Central memory CD4-positive, alpha-beta T cell (primary cell): ENCODE measurements at places on chromosomes 2 and 18.

DNA sequence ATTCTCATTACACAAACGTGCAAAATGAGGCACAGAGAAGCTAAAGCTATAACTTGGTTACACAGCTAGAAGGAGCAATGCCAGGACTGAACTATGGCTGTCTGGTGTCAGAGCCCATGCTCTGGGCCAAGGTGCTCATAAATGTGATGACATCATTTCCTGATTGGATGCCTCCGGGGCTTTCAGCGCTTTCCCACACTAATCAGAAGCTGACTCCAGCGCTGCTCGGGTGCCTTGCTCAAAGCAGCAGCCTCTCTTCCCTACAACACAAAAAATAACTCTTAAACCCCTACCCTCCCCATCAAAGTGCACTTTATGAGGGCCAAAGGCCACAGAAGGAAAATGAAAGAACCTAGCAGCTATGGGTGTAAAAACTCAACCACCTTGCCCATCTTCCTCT, 90.7 kb downstream of the STK39 start:
- no peak for DNase-seq

DNA sequence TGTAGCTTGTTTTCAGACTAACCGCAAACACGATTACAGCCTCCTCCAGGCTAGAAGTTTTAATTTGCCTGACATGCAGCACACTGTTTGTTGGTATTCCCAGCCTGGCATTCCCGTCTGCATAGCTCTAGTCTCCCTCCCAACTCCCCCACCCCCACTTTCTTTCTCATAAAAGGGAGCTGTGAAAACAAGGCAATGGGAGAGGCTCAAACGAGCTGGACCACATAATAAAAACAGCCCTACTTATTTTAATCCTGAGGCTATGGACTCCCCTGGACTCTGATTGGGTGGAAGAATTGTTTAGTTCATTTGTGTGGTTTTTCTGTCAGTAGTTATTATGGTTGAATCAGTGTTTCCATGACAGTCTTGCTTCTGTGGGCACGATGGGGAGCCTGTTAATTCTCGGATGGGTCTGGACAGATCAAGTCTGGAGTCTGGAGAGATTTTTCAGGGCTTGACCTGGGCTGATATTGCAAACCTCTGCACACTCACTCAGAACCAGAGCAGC, 1.2 kb downstream of the STON1 start:
- no peak for DNase-seq

- no peak for DNase-seq
Observed at GRCh38 chr2:197626965-197627625, 48.3 kb downstream of the RFTN2 start.

DNA sequence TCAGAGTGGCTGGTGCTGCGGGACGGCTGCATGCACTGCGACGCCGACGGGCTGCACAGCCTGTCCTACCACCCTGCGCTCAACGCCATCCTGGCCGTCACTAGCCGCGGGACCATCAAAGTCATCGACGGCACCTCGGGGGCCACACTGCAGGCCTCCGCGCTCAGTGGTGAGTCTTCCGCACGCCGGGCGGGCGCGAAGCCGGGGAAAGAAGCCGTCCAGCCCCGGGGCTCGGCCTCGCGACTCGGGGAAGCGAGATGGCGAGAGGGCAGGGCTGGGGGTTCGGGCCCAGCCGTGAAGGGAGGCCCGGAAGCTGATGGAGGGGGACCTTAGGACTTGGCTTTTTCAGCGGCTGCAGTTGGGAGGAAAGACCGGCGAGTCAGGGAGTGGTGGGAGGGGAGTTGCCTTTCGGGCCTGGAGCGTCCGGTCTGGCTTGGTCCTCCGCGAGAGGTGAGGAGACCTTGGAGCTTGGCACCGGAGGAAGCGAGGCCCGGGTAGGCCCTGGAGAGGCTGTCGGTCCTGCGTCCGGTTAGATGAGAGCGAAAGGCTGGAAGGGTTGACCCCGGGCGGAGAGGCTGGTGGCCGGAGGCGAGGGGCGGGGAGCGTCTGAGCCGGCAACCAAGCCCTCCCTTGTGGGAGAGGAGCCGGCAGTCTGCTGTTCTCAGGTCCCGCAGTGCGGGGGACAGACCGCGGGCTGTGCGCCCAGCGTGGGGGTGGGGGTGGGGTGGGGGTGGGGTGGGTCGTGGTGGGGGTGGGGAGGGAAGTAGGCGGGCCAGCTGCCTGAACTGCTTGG, 691 bp downstream of the BIRC6 start:
- DNase-seq = no peak

GRCh38 chr2:199484927-199485326, 27.2 kb upstream of the SATB2 start:
- no peak for DNase-seq

DNA sequence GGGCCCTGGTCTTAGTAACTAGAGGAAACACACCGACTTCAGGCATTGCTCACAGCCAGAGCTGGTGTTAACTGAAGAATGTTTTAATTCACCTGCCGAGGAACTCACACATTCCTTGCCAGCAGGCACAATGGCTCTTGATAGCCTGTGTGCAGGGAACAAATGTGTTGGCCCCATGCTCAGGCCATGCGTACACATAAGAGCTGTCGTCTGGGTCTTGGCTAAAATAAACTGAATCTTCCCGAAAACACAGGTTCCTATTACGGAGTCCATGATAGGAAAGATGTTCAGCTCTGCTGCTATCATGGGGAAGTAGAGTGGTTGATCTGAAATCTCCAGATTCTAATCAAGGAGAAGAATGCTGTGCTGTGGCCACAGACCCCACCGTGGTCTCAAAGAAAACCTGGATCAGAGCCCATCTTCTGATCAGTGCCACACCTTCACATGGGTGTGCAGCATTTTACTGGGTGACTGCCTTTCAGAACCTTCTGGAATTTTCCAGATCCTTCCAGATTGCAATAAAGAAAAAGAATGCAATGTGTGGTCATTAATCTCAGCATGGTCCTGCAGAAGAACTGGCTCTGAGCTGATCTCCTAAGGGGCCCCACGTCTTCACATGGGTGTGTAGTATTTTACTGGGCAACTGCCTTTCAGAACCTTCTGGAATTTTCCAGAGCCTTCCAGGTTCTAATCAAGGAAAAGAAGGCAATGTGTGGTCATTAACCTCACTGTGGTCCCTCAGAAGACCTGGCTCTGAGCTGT, 17.2 kb downstream of the MBP start:
- DNase-seq = no peak

DNA sequence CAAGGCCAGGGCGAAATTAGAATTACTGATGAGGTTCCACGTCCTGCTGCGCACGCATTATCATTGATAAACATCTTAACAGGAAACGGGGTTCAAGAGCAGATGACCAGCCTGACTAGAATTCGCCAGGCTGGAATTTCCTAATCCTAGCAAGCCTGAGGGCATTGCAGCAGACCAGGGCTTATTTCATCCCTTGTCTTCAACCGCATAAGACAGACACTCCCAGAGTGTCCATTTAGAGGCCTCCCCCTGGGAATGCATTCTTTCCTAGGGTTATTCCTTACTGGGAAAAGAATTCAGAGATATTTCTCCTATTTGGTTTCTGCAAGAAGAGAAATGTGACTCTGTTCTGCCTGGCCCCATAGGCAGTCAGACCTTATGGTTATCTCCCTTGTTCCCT, 486.8 kb downstream of the DPP10 start:
- DNase-seq = no peak

- no peak for DNase-seq
Observed at GRCh38 chr18:23270986-23271680, 135.8 kb downstream of the CABLES1 start.

GRCh38 chr2:55616551-55617174, 759 bp downstream of the PPP4R3B start:
- peak; percentile 64 for DNase-seq

DNA sequence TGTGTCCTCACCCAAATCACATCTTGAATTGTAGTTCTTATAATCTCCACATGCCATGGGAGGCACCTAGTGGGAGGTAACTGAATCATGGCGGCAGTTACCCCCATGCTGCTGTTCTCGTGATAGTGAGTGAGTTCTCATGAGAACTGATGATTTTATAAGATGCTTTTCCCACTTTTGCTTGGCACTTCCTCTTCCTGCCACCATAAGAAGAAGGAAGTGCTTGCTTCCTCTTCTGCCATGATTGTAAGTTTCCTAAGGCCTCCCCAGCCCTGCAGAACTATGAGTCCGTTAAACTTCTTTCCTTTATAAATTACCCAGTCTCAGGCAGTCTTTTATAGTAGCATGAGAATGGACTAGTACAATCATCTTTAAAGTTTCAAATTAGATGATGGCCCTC, 902.4 kb upstream of the PIK3C3 start:
- no peak for DNase-seq

GRCh38 chr2:21376864-21377263, 253.1 kb downstream of the TDRD15 start:
- no peak for DNase-seq

DNA sequence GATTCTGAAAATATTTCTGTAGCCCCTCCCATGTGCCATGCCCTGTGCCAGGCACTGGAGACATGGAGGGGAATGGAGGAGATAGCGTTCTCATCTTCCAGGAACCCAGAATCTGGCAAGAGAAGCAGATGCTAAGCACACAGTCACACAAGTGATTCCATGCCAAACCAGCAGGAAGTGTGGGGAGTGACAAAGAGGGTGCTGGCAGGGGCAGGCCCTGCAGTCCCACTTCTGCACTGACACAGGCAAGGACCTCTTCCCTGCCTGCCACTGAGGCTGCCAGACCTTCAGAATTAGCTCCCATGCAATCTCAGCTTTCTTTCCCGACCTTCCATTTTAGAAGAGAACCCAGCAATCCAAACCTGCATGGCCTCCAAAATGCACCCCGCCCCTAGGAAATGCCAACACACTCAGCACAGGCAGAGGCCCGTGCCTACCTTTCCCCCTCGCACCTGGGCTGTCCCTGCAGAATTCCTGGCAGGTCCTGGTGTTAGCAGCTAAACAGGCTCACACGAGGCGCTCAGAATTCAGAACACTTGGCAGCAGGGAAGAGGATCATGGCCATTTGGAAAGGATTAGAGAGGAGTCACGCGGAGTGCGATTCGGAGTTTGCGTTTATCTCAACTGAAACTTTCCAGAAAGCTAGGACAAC, 155.3 kb downstream of the MSH2 start:
- DNase-seq = no peak

GRCh38 chr2:30455114-30455738, 8.2 kb downstream of the LCLAT1 start:
- DNase-seq = no peak

DNA sequence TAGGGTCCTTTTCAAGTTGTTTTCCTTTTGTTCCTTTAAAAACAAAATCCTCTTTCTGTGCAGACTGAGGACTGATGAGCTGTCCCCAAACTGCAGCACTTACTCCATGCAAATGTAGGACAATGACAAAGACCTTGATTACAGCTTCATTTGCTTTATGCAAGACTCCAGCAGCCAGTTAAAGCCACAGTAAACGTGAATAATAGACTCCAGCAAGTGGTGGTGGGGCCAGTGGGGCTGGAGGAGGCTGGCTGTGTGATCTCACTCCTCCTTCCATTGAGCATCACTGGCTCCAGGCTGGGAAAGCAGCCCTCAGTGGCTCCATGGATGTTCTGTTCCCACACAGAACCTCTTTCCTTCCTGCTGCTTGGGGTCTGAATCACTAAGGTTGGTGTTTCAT, 306.0 kb upstream of the CELF4 start:
- DNase-seq = no peak

DNA sequence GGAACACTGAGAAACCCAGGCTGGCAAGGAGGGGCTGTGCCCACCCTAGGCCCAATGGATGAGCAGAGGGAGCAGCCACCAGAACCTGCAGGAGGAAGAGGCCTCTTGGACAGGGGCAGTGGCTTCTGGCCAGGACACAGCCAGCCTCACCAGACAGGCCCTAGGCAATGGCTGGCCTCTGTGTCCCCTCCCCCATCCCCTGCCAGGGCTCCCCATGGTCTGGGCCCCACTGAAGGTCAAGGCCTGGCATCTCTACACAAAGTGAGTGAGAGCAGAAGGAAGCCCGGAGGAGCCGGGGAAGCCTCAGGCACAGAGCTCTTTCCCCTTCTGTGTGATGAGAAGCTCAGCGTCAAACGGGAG, 6.3 kb downstream of the PRLH start:
- DNase-seq = no peak

DNA sequence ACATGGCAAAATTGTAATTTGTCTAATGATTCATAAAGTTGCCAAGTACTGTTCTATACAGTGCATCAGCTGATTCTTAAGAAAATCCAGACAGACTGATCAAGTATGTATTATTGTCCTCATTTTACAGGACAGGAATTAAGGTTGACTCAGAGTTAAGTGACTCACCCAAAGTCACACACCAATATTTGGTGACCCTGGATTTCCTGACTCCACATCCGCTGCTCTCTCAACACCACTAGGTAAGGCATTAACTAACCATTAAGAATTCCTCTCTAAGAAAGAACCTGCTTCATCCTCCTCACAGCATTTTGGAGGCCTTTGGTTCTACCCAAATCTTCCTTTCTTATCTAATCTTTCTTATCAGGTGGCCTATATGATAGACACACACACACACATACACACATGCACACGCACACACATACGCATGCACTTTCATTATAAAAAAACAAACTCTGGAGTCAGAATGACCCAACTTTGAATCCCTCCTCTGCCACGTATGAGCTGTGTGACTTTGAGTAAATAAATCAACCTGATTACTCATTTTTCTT, 150.8 kb downstream of the ANKRD44 start:
- DNase-seq = peak; percentile 31

DNA sequence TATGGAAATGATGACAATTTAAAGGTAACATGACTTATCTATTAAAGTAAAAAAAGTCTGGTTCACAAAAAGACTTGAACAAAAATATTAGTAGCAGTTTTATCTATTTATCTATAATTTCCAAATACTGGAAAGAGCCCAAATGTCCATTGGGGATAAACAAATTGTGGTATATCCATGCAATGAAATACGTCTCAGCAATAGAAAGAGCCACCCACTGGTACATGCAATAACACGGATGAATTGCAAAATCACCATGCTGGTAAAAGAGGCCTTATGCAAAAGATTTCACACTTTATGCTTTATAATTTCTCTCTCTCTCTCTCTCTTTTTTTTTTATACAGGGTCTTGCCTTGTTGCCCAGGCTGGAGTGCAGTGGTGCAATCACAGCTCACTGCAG, 91.4 kb upstream of the ASAP2 start:
- no peak for DNase-seq

DNA sequence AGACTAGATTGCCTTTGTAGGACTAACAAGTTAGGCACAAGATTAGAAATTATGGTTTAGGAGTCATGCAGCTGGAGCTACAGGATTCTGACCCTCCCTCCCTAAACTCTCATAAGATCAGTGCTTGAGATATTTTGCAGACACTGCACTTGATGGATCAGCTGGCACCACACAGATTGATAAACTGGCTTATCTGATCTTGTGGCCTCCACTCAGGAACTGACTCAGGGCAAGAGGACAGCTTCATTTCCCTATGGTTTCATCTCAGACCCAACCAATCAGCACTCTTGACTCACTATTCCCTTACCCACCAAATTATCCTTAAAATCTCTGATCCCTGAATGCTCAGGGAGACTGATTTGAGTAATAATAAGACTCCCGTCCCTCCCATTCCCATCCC, 152.3 kb downstream of the DIS3L2 start:
- no peak for DNase-seq

DNA sequence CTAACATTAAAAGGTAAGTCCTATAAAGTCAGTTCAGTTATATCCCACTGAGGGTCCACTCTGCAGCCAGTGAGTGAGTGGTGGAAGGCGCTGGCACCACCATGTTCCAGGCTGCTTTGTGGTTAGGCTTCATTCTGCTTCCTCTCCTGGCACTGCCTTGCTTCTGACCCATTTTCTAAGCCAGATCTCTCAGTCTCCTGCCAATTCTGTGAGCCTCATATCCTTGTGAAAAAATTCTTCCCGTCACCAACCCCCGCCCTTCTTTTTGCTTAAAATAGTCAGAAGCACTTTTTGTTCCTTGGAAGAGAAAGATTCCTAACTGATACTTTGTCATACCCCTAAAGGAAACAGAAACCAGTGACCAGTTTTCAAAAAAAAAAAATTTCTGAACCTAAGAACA, 139.8 kb upstream of the NCK2 start:
- DNase-seq = no peak
